ENCODE measurements at places on chromosomes 4 and X.

DNA sequence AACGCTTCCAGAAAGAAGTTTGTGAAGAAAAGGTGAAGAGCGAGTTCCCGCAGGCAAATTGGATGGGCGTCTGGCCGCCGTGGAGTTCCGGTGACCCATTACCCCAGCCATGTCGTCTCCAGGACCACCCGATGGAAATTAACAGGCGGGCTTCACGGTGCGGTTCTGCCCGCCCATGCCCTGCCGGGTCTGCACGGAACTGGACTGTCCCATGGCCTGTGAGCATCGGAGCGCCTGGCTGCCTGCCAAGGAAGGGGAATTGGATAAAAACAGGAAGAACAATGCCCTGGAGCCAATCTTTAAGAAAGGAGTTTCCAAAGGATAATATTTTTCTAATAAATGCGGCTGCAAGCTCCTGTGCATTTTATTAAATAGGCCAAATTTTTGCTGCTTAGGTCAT is 319.8 kb upstream of the SLC7A11 start:
- DNase-seq, result no peak

GRCh38 chr4:3721627-3722026 is 44.6 kb upstream of the ADRA2C start:
- DNase-seq, result no peak

DNA sequence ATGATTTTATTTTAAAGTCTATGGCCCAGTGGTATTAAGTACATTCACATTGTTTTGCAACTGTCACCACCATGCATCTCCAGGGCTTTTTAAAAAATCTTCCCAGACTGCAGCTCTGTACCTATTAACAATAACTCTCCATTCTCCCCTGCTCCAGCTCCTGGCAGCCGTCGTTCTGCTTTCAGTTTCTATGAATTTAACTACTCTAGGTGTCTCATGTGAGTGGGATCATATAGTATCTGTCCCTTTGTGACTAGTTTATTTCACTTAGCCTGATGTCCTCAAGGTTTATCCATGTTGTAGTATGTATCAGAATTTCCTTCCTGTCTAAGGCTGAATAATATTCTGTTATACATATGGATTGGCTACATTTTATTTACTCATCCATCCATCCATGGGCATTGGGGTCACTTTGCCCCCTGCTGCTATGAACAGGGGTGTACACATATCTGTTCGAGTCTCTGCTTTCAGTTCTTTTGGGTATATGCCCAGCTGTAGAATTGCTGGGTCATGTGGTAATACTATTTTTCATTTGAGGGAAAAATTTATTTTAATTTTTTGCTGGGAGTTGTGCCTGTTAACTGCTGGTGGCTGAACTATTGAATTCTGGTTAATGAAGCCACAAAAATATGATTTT is 131.3 kb downstream of the ARHGAP10 start:
- no peak for DNase-seq

DNA sequence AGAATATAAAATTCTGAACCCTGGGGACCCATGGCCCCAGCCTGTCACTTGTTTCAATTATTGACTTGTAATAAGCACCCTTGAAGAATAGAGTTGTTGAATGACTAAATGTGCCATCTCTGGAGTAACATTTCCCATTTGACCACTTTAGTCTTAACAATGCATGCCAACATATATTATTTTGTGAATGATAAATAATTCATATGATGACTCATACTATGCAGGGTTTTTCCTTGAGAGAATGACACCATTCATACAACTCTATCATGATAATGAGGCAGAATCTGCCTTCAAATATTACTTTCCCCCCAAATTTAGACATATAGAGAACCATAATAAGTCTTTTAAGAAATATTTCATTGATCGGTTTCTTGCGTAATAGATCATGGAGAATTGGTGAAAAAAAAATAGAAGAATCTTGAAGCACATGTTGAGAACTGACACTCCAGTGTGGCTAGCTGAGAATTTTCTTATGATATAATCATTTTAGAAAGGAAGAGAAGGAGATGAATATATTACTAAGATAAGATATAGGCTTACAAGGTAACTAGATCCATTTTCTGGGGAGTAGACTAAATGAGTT is 404.5 kb downstream of the GRXCR1 start:
- DNase-seq, result no peak

- DNase-seq, result no peak
These were observed 9.5 kb upstream of the CXCL8 start for GRCh38 chr4:73730867-73731266.

GRCh38 chrX:2596045-2596444 is 95.0 kb upstream of the CD99 start:
- DNase-seq, result no peak

GRCh38 chrX:149010013-149010852 is 494.9 kb downstream of the IDS start:
- no peak for DNase-seq

DNA sequence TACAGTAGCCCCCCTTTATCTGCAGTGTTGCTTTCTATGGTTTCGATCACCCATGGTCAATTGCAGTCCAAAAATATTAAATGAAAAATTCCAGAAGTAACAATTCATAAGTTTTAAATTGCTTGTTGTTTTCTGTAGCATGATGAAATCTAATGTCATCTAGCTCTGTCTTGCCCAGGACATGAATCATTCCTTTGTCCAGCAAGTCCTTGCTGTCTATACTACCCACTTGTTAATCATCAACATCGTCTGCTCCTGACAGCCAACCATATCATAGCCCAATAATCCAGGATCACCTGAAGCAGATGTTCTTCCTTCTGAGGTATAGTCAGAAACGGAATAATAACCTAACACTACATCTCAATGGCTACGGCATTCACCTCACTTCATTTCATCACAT is 79.8 kb downstream of the ADAMTS3 start:
- DNase-seq, result no peak

DNA sequence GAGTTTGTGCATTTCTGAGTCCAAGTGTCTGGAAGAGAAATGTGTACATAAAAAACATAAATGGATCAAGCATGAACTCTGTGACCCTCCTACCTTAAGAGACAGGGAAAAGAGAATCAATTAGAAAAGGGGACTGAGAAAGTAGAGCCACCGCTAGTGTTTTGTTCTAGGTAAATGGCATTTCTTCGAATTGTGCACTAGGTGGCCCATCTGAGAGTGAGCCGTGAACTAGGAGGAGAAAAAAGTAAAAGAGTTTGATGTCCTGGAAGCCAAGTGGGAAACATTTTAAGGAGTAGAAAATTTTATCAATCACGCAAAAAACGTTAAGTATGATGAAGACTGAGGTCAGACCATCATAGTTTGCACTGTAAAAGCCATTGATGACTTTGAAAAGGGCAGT is 55.1 kb downstream of the NAF1 start:
- no peak for DNase-seq

GRCh38 chr4:153020457-153020856 is 84.3 kb downstream of the FHDC1 start:
- DNase-seq, result no peak

DNA sequence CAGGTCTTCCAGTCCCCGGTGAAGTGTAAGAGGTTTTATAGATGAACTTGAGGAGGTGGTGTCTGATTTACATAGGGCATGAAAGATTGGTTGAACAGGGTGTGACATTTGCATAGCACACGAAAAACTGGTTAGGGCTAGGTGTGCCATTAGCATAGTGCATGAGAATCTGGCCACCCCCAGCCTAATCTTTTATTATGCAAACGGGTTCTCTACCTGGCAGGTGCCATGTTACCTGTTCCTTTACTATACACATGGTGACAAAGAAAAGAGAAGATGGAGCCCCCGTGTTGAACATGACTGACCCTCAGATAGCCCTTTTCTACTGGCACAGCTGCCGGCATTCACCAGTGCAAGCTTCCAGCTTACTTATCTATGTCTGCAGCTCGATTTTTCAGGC is 71.0 kb downstream of the UCHL1 start:
- no peak for DNase-seq

DNA sequence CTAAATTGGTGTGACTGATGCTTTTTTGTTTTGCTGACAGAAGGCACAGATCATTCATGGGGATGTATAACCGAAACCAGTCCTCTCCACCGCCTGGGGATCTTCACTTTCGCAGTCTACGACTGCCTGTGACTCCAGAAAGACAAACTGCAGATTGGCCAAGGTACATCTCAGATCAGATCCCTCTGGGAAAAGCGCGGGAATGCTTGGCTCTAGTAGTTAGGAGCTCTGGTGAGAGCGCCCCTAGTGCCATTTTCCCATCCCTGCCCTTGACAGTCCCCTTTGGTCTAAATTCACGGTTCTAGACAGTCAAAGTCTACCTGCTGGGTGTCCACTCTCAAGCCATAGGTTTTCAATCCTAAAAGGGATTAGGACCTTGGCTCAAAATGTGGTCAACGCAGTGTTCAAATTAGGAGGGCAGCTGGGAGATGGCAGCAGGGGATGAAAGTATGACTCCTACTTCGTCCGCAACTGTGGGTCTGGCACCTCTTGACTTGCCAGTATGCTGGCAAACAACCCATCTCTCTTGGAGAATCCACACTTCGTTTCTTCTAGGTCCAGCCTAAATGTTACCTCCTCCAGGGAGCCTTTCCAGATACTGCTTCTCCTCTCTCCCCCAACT is 6.9 kb upstream of the HAND2 start:
- no peak for DNase-seq
